ENCODE measurements at places on chromosomes 1 and 21.

- DNase-seq, result no peak
Observed at GRCh38 chr1:86110451-86111129, 46.0 kb downstream of the COL24A1 start.

DNA sequence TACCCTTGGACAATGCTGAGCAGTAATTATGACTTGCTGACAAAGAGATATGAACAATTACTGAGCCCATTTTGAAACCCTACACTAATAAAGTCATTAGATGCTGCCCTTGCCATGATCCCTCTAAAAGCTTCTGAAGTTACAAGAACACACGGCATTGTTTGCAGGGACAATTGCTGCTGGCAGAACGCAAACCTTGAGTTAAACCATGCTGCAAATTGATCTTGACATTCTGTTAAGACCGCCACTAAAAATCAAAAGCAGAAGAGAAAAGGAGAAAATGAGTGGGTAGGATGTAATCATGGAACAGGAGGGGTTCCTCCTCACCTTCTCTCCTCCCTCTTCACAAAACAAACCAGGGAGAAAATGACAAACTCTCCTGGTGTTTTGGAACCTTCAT lies 136.2 kb upstream of the DMRTA2 start:
- no peak for DNase-seq

GRCh38 chr1:182910143-182910542 lies 42.8 kb downstream of the SHCBP1L start:
- no peak for DNase-seq

DNA sequence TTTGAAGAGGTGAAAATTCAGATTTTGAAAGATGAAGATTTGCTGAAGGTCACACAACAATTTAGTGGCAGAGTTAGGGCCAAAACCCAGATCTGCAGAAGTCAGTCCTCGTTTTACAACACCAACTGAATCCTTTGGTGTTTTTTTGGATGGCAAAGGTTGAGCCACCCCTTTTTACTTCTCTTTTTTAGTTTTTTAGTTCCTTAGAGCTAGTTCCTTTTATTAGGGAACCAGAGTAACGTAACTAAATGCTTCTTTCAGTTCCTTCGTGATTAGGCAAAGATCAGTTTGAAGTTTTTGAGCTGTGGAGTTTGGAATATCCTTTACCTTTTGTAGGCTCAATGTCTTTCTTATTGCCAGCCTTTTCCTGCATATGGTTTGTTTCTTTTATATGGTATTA lies 67.9 kb upstream of the ARID1A start:
- no peak for DNase-seq

- DNase-seq, result no peak
Observed at GRCh38 chr1:65206836-65207235, 58.8 kb downstream of the AK4 start.

DNA sequence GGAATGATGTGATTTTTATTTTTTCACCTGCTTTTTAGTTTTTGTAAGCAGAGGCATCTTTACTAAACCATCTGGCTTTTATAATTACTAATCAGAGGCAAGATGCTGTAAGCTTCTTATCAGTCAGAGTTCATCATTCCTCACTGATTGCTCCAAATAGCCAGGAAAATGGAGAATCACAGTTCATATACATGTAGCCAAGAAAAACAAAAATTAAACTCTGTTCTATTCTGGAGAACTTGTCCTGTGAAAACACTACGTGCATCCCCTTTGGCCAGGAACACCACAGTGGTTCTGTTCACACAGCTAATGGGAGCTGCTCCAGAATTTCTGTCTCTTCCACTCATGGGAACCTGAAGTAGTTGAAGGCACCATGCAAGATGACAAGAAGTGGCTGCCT lies 725.5 kb upstream of the CHRM3 start:
- no peak for DNase-seq

GRCh38 chr1:241518476-241519307 lies 863 bp downstream of the FH start:
- peak; percentile 0 for DNase-seq

GRCh38 chr1:231896806-231897205 lies 270.2 kb downstream of the DISC1 start:
- no peak for DNase-seq

DNA sequence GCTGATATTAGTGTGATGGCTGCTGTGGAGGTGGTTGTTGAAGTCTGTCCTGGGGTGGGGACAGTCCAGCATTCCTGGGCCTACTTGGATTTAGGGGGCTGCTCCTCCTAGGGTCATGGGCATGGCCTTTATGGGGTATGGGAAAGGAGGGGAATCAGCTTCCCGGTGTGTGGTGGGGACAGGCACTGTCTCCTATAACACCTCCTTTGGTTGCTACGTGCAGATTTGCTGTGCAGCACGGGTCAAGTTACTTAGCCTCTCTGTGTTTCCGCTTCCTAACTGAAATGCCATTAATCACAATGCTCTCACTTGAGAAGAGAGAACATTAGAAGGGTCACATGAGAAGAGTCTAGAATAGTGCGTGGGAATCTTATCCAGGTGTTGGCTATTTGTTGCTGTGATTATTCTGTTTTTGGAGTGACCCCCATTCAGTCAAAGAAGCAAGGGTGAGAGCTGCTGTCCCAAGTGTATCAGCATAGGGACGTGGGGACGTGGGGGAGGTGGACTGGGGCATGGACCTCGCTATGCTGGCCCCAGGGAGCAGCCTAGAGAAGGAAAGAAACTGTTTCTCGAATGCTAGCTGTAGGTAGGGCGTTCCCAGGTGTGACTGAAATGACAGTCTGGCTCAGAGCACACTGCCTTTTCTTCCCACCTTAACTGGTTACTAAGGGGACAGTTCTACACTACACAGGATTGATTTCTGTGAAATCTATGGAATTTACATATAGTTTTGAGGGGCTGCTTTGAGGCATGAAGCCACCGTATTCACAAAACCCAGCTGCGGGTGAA lies 19.9 kb downstream of the SOX13 start:
- DNase-seq, result no peak

DNA sequence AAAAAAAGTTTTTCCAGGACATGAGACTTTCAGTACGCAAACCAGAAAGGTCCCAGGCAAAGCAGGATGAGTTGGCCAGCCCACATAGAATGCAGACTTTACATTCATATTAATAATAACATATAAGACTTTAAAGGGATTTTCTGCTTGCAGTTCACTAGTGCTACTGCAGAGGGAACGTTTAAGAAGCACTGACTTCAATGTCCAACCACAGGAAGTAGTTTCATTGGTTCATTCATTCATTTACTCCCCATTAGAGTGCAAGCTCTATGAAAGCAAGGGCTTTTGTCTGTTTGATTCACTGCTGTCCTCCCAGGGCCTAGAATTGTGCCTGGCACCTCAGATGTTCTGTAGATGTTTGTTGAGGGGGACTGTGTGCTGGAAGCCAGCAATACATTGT lies 11.8 kb upstream of the SERINC2 start:
- no peak for DNase-seq

GRCh38 chr1:1081311-1082238 lies 7.5 kb upstream of the RNF223 start:
- DNase-seq, result no peak

DNA sequence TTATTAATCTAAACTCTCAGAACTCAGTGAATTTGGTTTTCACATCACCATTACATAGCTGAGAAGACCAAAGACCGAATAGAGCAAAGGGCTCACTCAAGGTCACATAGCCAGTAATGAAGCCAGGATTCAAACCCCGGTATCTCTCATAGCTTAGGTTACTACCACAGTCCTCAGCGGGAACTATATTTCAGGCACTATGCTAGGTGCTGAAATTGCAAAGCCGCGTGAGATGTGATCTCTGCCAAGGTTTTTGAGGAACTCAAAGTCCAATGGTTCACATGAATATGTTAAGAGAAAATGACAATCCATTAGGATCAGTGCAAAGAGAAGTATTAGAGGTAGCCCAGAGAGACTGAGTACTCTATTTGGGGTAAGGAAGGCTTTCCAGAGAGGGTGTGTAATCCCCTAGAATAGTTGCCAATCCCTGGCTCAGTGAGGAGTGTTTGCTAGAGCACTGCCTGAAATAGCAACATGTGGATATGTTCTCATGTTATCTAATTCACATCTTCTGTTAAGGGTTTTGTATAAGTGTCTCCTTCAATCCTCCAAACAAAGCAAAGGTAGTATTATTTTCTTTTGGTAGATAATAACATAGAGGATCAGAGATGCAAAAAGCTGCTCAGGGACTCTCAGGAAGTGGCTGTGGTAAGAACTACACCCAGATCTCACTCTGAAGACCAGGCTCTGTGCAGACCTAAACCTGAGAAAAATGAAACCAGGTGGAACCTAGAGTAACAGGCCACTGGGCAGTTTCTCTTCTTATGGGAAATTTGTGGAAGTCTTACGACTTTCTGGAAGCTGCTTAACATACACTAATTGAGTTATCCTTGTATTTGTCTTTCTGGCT lies 93.1 kb upstream of the C8B start:
- no peak for DNase-seq

GRCh38 chr1:206649261-206649921 lies 14.1 kb downstream of the DYRK3 start:
- no peak for DNase-seq

GRCh38 chr1:3745590-3746381 lies 6.5 kb upstream of the CCDC27 start:
- DNase-seq, result no peak

DNA sequence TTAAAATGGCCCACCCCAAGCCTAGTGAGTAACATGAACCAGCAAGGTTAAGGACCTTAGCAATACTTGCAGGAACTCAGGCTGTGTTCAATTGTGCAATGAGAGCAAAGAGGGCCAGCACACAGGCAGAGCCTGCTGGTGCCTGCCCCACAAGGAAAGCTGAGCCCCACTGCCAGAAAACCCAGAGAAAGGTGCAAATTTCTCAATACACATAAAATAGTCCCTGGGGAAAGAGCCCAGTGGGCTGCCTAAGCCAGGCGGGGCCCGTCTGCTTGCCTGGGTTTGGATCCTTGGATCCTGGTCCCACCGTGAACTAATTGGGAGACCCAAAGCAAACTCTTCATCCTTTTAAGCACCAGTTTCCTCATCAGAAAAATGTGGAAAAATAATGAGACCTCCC lies 128.5 kb upstream of the CACNA1E start:
- no peak for DNase-seq

DNA sequence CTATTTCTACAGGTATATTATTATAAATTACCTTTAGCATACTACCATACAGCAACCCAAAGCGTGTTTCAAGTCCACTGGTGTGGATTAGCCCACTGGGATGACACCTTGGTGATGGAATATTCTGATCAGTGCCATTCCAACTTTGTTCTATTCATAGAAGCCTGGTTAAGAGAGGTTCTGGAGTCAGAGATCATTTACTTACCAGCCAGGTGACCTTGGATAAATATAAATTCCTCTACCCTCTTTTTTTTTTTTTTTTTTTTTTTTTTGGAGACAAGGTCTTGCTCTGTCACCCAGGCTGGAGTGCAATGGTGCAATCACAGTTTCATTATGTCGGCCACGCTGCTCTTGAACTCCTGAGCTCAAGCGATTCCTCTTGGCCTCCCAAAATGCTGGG lies at the start of gene SPATA45:
TSS of gene SPATA45 (minus strand) at position 101 of the 400 bp plus-strand sequence. CDS start 11,500 bp downstream, outside the sequence.
- DNase-seq, result no peak

GRCh38 chr1:203751051-203751450 lies 13.9 kb upstream of the LAX1 start:
- no peak for DNase-seq

- no peak for DNase-seq
Observed at GRCh38 chr1:93353286-93353685, 7.6 kb downstream of the DR1 start.

- DNase-seq, result no peak
Observed at GRCh38 chr1:116461723-116462122, 88.7 kb downstream of the ATP1A1 start.

DNA sequence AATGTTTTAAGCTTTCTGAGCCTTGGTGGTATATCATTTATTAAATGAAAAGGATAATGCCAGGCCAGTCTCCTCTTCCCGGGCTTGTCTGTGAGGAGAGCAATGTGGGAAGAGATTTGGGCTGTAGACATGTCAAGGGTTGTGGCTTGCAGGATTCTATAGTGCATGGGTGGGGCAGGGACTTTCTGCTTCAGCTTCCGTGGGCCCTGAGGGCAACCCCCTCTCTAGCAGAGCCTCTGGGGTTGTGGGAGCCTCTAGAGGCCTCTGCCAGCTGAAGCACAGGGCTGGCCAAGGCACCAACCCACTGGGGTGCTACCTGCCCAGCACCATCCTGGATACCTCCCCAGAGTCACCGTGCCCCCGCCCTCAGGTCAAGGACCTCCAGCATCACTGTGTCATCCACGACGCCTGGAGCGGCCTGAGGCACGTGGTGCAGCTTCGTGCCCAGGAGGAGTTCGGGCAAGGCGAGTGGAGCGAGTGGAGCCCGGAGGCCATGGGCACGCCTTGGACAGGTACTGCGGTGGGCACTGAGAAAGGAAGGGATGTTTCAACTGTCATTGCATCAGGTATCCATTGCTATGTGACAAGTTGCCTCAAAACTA lies 30.6 kb downstream of the IL6R start:
- no peak for DNase-seq

GRCh38 chr1:156781585-156782186 lies 14.4 kb downstream of the PRCC start:
- DNase-seq, result no peak

GRCh38 chr1:214372092-214372491 lies 91.1 kb downstream of the SMYD2 start:
- no peak for DNase-seq

GRCh38 chr1:186476264-186477040 lies 15.5 kb upstream of the PDC start:
- no peak for DNase-seq

- DNase-seq, result peak; percentile 41
Observed at GRCh38 chr1:19341201-19342061, 29.3 kb downstream of the SLC66A1 start.

- DNase-seq, result no peak
Observed at GRCh38 chr1:167746988-167747655, 25.3 kb downstream of the MPZL1 start.

DNA sequence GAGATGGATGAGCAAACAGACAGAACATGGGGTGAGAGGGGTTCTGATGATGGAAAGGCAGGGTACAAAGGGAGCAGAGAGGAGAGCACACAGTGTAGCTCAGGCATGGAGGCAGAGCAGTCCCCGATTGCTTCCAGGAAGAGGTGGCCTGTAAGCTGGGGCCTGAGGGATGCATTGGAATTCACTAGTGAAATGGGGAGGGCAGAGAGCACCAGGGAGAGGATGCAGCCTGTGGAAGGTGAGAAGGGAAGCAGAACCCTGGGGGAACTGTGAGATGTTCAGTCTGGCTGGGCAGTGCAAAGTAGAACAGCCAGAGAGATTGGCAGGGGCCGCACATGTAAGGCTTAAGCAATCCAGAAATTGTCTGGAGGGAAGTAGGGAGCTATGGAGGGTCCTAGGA lies 12.2 kb downstream of the ZNF362 start:
- DNase-seq, result no peak

- no peak for DNase-seq
Observed at GRCh38 chr1:186915555-186915954, 86.8 kb downstream of the PLA2G4A start.

GRCh38 chr1:25744140-25744581 lies 55.8 kb upstream of the SELENON start:
- DNase-seq, result no peak

GRCh38 chr21:31543191-31543590 lies 116.3 kb upstream of the SOD1 start:
- DNase-seq, result no peak

GRCh38 chr1:204154568-204155255 lies 2.9 kb upstream of the ETNK2 start:
- DNase-seq, result no peak
